ENCODE measurements at places on chromosomes 6 and 20.

DNA sequence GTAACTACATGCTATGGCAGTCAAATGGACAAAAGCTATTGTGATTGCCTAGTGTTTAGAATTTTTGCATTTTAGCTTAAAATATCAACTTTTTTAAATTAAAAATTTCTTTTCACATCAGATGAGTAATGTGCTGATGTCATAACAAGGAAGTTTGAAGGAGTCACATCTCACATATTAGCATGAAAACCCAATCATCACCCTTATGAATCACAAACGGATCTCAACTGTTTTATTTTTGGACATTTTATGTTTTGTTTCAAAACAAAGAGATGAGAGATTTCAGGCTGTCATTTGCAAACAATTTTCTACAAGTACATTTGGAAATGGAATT lies 53.6 kb upstream of the TRERF1 start:
- DNase-seq = peak; percentile 57

DNA sequence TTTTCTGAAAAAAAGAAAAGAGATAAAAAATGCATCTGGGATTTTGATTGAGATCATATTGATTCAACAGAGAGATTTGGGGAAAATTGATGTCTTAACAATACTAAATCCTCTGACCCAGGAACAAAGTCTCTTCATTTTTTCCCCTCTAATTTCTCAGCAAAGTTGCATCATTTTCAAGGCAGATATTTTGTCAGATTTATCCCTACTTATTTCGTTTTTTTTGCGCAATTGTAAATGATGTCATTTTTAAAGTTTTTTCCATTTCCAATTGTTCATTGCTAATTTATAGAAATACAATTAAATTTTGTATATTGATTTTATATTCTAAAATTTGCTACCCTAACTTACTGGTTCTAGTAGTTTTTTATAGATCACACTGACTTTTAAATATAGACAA lies 97.7 kb upstream of the TMEM170B start:
- no peak for DNase-seq

GRCh38 chr6:42292004-42292740 lies 74.5 kb upstream of the MRPS10 start:
- DNase-seq = peak; percentile 63

- no peak for DNase-seq
Observed at GRCh38 chr6:65671922-65672321, 35.1 kb downstream of the EYS start.

GRCh38 chr6:18011287-18011686 lies 23.9 kb upstream of the KIF13A start:
- DNase-seq = no peak

DNA sequence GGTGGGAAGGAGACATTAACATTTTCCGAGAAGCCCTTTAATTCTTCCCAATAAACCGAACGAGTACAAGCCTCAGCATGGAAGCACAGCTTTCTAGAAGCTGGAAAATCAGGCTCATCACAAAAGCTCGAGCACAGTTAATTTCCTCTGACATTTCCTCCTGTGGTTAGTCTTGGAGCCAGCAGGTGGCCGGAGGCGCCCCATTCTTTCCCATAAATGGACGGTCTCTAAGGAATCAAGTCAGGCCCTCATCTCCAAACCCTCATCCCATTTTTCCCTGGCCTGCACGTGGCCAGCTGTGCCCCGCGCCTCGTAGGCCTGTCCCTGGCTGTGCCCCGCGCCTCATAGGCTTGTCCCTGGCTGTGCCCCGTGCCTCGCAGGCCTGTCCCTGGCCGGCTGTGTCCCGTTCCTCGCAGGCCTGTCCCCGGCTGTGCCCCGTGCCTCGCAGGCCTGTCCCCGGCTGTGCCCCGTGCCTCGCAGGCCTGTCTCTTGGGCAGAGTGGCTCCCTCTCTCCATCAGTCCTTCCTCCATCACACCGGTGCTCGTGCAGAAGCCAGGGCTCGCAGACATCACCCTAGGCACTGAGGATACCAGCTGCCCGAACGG lies 19.7 kb upstream of the NTSR1 start:
- DNase-seq = no peak

- no peak for DNase-seq
Observed at GRCh38 chr20:33827634-33828325, 16.6 kb downstream of the CHMP4B start.

DNA sequence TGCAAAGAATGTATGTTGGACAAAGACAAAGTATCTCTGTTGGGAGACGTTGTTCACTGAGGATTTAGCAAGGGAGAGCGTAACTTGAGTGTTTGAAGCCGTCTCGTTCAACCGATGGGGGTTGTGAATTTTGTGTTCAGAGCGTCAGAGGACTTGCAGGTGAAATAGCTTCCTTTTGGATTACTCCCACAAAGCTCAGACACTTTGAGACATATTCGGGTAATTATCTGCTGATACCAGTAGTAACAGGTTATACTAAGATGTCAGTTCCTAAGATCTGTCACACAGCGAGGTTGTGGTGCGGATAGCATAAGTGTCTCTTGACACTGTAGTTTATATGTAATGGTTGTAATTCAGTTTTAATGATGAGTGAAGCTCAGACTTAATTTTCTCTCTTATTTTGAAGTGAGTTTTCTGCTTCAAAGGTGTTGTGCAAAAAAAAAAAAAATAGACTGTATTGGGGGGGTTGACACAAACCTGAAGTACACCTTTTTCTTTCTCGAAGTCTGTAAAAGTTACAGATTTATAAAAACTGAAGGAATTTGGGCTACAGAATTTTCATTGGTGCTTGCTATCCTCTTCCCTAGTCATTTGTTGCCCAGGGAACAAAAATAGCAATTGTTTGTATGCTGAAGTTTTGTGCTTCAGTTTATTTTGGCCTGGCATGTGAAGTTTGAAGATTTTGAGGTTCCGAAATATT lies 1.7 kb downstream of the ASXL1 start:
- no peak for DNase-seq

GRCh38 chr20:24933266-24933908 lies 15.7 kb upstream of the CST7 start:
- DNase-seq = no peak

GRCh38 chr6:105488516-105489215 lies 85.8 kb upstream of the PREP start:
- DNase-seq = no peak

DNA sequence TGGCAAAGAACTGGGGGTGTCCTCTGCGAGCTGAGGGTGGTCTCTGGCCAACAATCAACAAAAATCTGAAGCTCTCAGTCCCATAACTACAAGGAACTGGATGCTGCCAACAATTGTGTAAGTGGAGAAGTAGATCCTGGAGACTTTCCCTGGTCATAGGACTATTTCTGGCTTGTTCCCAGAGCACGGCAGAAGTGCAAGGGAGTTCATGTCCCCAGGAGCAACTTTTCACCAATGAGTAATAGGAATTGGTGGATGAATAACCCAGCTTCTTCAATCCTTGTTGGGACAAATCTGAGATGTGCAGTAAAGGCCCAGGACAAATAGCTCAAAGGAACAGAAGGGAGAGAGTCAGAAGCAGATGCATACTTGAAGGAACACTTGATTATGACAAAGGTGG lies 95.5 kb downstream of the QRSL1 start:
- DNase-seq = peak; percentile 18

DNA sequence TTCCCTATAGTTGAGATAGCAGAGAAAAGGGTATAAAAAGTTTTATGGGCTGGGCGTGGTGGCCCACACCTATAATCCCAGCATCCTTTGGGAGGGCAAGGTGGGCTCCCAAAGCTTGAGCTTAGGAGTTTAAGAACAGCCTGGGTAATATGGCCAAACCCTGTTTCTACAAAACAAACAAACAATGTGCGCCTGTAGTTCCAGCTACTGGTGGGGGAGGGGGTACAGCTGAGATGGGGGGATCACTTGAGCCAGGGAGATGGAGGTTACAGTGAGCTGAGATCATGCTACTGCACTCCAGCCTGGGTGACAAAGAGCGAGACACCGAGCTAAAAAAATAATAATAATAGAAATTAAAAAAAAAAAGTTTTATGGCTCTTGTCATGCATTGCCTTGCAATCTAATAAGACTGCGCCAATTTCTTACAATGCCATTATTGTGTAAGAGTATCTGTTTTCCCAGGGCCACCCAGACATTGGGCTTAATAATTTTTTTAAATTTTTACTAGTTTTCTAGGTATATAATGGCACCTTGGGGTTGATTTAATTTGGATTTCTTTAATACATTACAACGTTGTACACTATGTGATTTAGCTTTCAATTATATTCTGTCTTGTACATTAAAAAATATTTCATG lies 3.9 kb downstream of the ACSS2 start:
- no peak for DNase-seq

DNA sequence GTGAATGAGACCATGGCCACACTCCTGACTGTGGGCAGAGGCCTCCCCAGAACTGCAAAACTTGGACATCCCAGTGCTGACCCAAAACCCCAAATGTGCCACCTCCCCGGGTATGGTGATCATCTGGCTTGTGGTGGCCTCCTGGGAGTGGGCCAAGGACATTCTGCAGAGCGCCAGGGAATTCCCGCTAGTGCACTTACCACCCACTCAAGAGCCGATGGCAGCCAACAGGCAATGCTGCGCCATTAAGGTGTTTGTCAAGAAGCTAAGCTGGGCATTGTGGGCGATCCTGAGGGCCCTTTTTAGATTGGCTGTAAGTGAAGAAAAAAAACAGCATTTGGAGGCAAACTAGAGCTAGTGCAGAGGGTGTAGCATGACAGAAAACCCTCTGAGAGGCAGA lies 9.4 kb downstream of the MMP24 start:
- no peak for DNase-seq

- DNase-seq = no peak
Observed at GRCh38 chr6:10332111-10332510, 82.8 kb downstream of the TFAP2A start.

DNA sequence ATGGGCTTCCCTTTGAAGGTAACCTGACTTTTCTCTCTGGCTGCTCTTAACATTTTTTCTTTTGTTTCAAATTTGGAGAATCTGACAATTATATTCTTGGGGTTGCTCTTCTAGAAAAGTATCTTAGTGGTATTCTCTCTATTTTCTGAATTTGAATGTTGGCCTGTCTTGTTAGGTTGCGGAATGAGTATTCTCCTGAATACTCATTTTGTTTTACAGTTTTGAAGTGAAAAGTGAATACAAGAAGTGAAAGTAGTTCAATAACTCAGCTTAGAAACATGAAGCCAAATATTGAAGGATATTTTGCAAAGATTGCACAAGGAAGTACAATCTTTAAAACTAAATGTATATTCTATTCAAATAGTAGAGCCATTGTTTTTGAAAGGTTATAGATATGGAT lies 120.2 kb upstream of the MAP3K4 start:
- DNase-seq = no peak

GRCh38 chr20:60069656-60070055 lies 111.4 kb downstream of the CDH26 start:
- DNase-seq = no peak

- DNase-seq = no peak
Observed at GRCh38 chr6:36698871-36699271, 1.2 kb downstream of the RAB44 start.

- DNase-seq = peak; percentile 63
Observed at GRCh38 chr6:32415521-32416019, 8.6 kb upstream of the BTNL2 start.

DNA sequence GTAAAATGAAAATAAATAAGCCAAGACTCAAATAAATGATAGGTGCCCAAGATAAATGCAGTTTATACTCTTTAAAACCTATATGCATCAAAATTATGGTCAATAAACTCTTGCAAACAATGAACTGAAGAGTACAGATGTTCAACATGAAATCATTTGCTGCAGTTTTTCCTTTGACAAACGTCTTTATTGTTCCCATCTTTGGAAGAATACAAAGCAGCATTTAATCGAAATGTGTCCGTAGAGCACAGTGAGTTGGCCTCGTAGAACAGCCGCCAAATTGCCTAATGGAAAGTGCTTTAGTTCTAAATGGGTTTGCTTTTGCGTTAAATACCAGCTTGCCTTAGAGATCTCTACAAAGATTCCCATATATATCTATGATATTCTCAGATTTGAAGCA lies 447.4 kb downstream of the PKHD1 start:
- no peak for DNase-seq

DNA sequence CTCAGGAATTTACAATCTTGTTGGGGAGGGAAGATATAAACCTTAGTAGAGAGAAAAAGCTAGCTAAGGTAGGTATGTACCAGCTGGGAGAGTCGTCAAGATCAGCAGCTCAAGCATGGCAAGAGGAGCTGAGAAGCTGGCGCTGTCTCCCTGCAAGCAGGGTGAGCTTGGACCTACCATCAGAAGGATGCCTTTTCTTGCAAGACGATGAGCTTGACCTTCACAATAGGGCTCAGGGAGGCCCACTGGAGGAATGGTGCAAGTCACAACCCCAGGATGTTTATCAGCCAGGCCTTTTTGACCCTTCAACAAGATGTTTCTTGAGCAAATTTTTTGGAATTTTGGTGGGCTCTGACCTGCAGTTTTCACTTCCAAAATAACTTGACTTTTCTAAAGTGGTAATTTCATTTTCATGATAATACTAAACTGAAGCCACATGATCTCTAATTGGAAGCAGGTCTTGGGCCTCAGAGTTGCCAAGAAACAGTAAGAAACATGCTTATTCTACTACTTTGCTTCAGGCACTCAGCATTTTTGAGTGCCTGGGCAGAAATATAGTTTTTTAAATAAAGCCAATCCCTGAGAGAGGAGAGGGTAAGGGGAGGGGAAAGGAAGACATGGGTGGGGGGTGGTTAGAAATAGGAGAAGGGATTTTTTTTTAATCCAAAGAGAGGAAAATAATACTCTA lies 258.1 kb downstream of the CLIC5 start:
- no peak for DNase-seq

DNA sequence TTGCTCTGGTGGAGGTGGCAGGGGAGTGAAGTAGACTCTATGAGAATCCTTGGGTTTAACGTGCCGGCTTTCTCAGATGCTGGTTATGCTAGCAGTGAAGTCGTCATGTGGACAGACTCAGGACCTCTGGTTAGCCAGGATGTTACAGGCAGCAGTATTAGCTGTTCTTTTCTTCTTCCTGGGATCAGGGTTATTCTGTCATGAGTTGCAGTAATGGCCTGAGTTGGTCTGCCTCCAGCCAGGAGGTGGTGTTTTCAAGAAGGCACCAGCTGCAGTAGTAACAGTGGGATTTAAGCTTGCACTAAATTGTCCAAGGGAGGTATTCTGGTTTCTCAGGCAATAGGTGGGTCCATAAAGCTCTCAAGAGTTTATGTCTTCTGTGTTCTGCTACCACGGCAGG lies 56.7 kb downstream of the HDDC2 start:
- no peak for DNase-seq

- DNase-seq = no peak
Observed at GRCh38 chr20:32762754-32763201, 593 bp downstream of the DNMT3B start.

DNA sequence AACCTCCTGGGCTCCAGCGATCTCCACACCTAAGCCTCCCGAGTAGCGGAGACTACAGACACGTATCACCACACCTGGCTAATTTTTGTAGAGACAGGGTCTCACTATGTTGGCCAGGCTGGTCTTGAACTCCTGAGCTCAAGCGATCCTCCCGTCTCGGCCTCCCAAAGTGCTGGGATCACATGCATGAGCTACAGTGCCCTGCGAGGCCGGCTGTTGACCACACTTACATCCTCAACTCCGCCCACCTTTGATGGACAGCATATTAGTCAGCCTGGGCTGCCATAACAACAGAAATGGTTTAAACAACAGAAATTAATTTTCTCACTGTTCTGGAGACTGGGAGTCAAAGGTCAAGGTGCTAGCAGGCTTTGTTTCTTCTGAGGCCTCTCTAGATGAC lies 107.7 kb downstream of the JPH2 start:
- DNase-seq = no peak

All from A549 (cell line).